Lung (tissue), 17 donors: ENCODE measurements at places on chromosomes 12 and 14.

DNA sequence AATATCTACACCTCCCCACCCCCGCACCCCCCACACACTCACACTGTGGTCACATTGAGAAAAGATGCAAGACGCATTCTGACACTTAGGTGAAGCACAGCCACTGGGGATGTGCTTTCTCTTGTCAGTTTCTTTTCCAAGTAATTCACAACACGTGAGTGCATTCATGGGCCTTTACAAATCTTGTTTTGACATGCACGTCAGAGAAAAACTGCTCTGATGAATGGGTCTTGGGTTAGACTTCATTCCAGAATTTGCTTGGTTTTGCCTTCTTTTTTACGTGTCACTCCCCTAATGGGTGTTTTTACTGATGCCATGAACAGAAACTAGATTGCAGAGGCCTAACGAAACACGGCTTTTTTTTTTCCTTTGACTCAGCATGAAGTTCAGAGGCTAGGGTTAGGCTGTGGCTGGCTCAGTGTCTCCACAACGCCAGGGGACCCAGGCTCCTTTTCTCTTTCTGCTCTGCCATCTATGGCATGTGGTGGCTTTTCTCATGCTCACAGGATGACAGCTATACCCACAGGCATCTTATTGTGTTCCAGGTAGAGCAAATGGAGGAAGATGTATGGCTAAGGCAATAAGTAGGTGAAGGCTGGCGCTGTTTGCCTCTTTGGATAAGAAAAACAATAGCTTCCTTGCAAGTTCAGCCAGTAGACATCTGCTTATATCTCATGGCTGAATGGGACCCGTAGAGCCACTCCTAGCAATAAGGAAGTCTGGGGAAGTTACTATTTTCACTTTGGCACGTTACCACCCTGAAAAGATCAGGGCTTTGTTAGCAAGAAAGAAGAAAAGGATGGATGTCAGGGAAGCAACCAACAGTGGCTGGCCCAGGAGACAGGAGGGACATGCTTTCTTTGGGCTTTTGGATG is 253.3 kb downstream of the SLC15A4 start:
- H3K36me3 ChIP-seq: no peaks in the 10 kb centered on the region
- H3K4me1 ChIP-seq: no peaks in the 10 kb centered on the region
- DNase-seq: no peak
- H3K4me3 ChIP-seq: no peak overlapping the region

- no peaks in the 10 kb centered on the region for H3K4me1 ChIP-seq
- no peaks in the 10 kb centered on the region for H3K27me3 ChIP-seq
- DNase-seq: peak; percentile 63
- H3K36me3 ChIP-seq: no peaks in the 10 kb centered on the region
- H3K27ac ChIP-seq: no peak overlapping the region
- no peak overlapping the region for H3K4me3 ChIP-seq
Measured at GRCh38 chr12:51593539-51593938, 2.5 kb downstream of the SCN8A start.

- H3K4me3 ChIP-seq: no peak overlapping the region
- DNase-seq: peak; percentile 90
- H3K36me3 ChIP-seq: no peaks in the 10 kb centered on the region
- no peaks in the 10 kb centered on the region for H3K27me3 ChIP-seq
- peak overlapping the region; percentile 87 for H3K27ac ChIP-seq
- H3K4me1 ChIP-seq: peaks cover 21% of the 10 kb centered on the region
Measured at GRCh38 chr14:103854822-103855733, 7.7 kb upstream of the PPP1R13B start.

GRCh38 chr12:68358532-68359485 is 26.6 kb upstream of the MDM1 start:
- H3K36me3 ChIP-seq: no peaks in the 10 kb centered on the region
- H3K27me3 ChIP-seq: no peaks in the 10 kb centered on the region
- H3K4me3 ChIP-seq: no peak overlapping the region
- DNase-seq: peak; percentile 87

DNA sequence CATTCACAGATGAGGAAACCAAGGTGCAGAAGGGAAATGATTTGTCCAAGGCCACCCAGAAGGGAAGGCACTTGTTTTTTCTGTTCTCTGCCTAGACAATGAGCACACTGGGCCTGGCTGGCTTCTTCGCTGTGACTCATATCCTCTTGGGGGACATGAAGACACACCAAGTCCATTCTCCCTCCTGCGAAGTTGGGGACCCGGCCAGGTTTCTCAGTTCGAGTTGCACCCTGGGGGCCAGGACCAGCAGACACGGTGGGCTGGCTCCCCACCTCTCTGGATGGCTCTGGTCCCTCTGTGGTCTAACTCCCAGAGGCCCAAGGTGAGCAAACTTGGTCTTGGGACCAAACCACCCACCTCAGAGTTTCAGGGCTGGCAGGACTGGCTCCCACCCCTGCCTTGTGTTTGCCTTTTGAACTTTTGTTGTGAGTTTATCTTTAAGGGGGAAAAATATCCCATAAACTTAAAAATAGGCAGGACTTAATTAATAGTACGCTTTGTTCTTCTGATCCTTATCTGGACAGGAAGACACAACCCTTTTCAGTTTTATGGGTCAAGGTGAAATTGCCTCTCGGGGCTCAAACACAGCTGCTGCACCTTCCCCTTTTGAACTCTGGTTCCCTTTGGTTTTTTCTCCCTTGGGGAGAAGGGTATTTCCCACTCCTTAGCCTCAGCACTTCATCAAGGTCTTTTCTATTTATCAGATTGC is 9.0 kb upstream of the MLEC start:
- H3K36me3 ChIP-seq: no peaks in the 10 kb centered on the region
- H3K4me3 ChIP-seq: no peak overlapping the region
- no peaks in the 10 kb centered on the region for H3K27me3 ChIP-seq
- H3K27ac ChIP-seq: peak overlapping the region; percentile 74
- H3K4me1 ChIP-seq: no peaks in the 10 kb centered on the region

DNA sequence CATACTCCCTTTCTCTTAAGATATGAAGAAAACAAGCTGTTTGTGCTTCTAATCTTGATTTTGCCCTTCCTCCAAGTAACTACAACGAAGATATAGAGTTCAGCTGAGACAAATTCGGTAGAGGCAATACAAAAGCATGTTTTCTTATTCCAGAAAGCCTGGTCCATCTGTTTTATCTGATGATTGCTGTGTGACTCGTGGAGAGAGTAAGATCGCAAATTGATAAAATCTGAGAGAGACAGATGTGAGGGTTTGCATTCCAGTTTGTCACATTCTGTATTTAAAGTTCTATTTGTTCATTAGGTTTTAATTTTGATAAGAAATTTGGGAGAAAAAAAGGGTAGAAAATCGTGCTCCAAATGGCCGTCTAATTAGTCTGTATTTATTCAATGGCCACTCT is 192.1 kb downstream of the CPNE8 start:
- H3K4me1 ChIP-seq: no peaks in the 10 kb centered on the region
- H3K27ac ChIP-seq: no peak overlapping the region
- DNase-seq: no peak
- H3K4me3 ChIP-seq: no peak overlapping the region
- H3K27me3 ChIP-seq: no peaks in the 10 kb centered on the region
